Thoracic aorta (tissue), 2 donors: ENCODE measurements at places on chromosomes 6 and 20.

DNA sequence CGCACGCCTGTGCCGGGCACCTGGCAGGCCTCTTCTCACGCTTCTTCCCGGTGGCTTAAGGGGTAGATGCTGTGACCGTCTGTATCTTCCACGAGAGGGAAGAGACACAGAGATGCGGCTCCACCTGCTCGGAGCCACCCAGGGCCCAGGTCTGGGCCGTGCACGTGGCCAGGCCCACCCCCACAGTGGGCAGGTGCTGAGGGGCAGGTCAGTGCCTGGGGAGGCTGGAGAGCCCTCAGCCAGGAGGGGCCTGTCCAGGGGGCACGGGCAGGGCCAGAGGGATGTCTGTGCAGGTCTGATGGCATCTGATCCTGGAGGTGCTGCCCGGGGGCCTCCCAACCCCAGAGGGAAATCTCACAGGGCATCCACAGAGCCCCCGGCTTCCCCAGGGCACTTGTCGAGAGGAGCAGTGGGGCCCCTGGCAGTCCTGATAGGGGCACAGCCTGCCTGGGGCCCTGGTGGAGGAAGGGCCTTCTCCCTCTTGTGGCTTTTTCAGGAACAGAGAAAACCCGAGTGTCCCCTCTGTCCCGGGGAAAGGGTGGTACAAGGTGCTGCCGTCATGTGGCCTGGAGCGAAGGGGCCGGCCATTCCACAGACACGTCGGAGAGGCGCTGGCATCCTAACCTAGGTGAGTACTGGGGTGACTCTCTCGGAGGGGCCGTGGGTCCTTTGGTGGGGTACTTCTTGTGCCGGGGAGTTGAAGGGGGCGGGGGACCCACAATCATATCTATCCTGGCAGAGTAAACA lies 50.2 kb upstream of the CHRNA4 start:
- DNase-seq, result no peak

DNA sequence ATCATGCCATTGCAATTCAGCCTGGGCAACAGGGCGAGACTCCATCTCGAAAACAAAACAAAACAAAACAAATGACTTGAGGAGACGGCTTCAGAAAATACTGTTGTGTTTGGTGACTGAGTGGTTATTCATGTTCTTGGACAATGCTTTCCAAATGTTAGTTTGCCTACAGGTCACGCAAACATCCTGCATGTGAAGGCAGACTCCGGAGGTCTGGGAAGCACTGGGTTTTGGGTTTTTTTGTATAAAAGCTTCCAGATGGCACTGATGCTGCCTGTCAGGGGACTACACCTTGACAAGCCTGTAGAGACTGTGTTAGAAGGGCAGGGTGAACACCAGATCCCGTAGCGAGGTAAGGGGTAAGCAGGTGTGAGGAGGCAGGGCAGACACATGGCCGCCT lies 81.7 kb downstream of the THBS2 start:
- no peak for DNase-seq

DNA sequence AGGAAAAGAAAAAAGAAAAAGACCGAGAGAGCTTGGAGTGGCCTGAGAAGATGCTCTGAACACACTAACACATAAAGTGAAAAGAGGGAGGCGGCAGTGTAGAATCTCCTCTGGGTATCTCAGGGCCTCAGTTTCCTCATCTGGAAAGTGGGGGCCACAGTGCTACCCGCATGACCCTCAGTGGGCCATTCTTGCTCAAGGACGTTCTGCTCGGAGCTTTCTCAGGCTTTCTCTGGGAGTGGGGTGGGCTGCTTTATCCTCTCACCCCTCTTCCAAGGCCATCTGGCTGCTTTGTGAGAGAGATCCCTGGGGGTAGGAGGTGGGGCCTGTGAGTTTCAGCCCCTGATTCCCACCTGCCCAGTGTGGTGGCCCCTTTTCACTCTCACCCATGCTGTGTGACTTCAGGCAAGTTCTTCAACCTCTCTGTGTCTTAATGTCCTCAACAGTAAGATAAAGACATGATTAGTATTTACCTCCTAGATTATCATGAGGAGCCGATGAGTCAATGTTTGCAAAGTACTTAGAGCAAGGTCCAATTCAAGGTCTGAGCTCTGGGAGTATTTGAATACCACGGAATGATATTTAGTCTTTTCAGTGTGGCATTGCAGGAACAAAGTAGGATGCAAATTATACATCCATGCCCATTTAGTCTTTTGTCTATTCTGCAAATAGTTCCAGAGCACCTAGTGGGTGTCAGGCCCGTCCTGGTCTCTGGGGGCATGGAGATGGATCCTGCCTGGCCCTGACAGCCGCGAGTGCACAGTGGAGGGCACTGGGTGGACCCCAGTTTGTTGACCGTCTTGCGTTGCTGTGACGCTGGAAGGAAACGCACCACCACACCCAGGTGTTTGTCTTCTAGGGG lies 34.3 kb downstream of the SRC start:
- DNase-seq, result no peak

- no peak for DNase-seq
Observed at GRCh38 chr6:170012037-170012330, 260.6 kb downstream of the ERMARD start.

DNA sequence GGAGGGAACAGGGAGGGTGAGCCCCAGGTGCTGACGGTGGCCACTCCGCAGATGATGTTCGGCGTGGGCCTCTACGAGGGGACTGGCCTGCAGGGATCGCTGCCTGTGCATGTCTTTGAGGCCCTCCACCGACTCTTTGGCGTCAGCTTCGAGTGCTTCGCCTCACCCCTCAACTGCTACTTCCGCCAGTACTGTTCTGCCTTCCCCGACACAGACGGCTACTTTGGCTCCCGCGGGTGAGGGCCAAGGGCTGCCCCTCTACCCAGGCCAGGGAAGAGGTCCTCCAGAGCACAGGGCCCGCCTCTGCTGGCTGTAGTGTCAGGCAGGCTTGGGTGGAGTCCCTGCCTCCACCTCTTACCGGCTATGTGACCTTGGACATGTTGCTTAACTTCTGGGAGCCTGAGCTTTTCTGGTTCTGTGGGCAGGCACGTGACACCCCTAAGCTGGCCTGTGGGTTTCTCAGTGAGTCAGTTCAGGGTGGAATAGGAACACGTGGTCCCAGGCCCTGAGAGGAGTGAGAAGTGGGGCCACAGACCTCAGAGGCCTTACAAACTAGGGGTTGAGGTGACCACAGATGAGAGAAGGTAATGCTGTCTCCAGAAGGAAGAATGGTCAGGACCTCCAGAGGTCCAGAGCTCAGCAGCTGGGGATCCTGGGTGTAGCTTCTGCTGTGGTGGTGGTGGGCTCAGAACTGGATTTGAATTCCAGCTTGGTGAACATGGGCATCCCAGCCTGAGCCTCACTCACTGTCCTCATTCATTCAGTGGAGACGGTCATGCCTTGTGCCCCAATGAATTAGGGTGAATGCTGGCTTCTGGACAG lies 11.9 kb downstream of the PCIF1 start:
- no peak for DNase-seq
